ENCODE measurements at places on chromosomes 2 and 18.

- no peak for DNase-seq
These were observed 34.3 kb upstream of the TAF1B start for GRCh38 chr2:9809064-9809356.

DNA sequence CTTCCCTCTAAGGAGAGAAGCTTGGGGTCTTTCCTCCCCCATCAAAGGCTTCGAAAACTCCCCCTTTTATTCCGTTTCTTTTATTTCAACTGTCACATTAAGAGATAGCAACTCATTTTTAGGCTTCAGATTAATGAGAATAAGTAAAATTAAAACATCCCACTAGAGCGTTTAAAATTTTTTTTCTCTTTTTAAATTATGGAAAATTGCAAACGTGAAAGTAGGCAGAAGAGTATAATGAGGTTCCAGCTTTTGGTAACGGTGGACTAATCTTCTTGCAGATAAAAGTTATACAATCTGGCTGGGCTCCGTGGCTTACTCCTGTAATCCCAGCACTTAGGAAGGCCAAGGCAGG is 21.9 kb upstream of the RMP24 start:
- no peak for DNase-seq

GRCh38 chr2:138455691-138456090 is 45.9 kb upstream of the SPOPL start:
- DNase-seq = no peak

DNA sequence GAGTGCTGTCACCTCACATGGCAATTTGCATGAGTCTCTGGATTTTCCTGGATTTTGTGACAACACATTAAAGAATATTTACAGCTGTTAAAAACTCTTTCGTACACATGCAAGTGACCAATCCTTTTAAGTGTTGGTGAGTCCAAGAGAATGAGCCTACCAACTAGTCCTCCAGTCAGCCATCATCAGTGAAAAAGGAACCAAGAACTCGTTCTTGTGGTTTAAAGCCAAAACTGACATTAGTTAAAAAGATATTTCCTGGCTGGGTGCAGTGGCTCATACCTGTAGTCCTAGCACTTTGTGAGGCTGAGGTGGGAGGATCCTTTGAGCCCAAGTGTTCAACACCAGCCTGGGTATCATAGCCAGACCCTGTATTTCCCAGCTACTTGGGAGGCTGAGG is 215.4 kb upstream of the ITGA4 start:
- DNase-seq = no peak

GRCh38 chr18:8669571-8669970 is 35.8 kb upstream of the MTCL1 start:
- DNase-seq = no peak

GRCh38 chr2:27307545-27308358 is 493 bp downstream of the UCN start:
- no peak for DNase-seq

- no peak for DNase-seq
These were observed 47.1 kb downstream of the NEDD4L start for GRCh38 chr18:58091099-58091611.

GRCh38 chr2:70477441-70477844 is 76.2 kb downstream of the TGFA start:
- DNase-seq = no peak

DNA sequence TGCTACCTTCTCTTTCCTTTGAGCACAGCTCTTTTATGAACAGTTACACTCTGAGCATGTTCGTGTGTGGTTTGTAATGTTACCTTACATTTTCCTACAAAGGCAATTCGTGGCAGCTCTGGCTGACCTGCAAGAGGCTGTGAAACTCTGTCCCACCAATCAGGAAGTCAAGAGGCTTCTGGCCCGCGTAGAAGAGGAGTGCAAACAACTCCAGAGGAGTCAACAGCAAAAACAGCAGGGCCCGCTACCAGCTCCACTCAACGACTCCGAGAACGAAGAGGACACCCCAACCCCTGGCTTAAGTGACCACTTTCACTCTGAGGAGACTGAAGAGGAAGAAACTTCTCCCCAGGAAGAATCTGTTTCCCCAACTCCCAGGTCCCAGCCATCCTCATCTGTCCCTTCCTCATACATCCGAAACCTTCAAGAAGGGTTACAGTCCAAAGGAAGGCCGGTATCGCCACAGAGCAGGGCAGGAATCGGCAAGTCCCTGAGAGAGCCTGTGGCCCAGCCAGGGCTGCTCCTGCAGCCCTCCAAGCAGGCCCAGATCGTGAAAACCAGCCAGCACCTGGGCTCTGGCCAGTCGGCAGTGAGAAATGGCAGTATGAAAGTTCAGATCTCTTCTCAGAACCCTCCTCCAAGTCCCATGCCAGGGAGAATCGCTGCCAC is 56.9 kb downstream of the WDSUB1 start:
- no peak for DNase-seq

DNA sequence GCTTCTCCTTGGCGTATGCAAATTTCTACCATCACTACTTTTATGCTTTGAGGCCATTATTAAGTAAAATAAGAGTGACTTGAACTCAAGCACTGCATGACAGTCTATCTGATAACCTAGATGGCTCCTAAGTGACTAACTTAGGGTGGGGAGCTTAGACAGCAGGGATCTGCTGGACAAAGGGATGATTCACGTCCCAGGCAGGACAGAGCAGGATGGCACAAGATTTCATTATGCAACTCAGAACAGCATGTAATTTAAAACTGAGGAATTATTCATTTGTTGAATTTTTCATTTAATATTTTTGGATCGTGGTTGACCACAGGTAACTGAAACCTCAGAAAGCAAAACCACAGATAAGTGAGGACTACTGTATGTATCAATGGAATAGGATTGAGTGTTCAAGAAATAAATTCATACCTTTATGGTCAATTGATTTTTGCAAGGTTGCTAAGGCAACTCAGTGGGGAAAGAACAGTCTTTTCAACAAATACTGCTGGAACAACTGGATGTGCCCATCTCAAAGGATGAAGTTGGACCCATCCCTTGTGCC is 115.3 kb downstream of the MBD2 start:
- DNase-seq = no peak

GRCh38 chr2:38171208-38171855 is 95.4 kb upstream of the CYP1B1 start:
- DNase-seq = no peak

DNA sequence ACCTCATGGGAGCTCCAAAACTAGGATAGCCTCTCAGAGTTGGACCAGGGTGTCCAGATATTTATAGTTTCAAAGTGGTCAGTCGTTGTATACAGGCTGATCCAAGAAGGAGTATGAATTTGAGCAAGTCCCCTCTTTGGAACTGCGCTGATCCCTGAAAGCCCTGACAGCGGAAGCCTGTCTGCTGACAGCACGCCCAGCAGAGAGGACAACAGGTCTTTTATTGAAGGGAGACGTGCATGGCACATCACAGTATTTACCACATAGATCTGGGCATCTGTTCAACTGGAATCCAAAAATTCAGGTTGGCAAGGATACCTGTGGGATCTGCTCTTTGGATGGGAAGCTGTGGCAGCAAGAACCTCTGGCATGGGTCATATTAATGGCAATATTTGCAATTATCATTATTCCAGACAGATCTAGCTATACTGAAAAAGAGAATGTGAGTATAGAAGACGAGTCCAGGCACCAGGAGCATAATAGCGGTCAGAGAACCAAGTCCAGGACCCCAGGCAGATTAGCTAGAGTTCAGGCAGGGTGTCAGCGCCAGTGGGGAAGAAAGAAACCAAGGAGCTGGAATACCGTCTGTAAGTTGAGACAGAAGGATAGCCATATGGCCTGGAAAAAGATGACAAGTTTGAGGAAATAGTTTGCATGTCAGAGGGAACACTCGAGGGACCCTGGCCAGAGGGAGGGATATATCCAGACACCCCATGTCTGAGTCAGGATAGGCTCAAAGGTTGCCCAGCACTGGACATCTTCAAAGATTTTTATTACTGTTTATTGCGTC is 260.4 kb upstream of the FANCL start:
- no peak for DNase-seq

- no peak for DNase-seq
These were observed 53.3 kb downstream of the TWSG1 start for GRCh38 chr18:9387891-9388290.

DNA sequence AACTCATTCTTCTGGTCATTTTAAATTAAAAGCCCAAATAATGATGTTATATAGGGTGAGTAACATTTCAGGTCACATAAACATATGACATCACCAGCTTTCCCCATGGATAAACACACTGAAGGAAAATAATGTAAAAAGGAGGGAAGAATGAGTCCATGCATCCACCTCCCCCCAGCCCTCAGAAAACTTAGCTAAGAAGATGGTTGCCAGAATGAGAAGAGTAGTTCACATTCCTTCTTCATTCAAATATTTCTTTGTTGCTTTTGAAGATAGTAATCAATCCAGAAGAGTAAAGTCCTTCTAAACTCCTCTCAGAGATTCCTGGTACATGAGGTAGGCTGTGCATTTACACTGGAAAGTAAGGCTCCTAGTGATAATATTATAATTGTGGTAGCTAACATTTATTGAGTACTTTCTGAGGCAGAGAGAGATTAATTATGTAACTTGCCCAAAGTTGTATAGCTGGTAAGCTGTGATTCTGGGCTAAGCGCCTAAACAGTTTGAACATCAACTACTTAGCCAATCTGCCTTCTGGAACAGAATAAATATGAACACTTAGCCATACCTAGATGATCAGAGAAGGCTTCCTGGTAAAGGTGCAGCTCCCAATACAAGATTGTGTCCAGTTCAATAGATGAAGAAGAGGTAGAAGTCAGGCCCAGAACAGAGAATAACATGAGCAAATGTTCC is 256.7 kb upstream of the FN1 start:
- no peak for DNase-seq

GRCh38 chr2:160305081-160305750 is 105.1 kb upstream of the ITGB6 start:
- no peak for DNase-seq

DNA sequence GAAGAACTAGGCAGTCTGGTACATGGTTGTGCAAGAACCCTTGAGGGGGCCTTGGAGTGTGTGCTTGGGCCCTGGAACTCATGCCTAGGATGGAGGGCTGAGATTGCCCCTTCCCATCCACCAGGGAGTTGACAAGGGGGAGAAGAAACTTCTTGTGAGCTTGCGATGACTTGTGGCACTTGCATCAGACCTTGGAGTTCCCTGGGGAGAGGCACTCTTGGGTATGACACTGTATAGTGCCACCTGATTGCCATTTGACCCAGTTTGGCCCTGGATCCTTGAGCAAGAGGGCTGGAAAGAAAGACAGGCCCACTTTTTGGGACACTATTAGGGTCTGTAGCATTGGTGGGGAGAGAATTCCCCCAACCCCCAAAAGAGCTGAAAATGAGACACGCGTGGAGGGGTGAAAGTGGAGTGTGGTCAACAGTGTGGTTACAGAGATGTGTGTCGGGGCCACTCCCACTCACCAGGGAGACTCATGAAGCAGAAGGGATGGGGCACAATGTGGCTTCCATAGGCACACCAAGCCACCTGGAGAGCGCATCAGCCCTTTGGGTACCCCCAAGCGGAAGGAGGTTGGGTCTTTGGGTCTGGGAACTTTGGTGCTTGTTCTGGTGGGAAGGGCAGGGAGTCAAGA is 101.3 kb downstream of the MSH2 start:
- no peak for DNase-seq
